RPMI8226 (cell line): ENCODE measurements at places on chromosomes 16 and 17.

GRCh38 chr17:75922963-75923874 lies 17.6 kb downstream of the FBF1 start:
- no peak for DNase-seq

DNA sequence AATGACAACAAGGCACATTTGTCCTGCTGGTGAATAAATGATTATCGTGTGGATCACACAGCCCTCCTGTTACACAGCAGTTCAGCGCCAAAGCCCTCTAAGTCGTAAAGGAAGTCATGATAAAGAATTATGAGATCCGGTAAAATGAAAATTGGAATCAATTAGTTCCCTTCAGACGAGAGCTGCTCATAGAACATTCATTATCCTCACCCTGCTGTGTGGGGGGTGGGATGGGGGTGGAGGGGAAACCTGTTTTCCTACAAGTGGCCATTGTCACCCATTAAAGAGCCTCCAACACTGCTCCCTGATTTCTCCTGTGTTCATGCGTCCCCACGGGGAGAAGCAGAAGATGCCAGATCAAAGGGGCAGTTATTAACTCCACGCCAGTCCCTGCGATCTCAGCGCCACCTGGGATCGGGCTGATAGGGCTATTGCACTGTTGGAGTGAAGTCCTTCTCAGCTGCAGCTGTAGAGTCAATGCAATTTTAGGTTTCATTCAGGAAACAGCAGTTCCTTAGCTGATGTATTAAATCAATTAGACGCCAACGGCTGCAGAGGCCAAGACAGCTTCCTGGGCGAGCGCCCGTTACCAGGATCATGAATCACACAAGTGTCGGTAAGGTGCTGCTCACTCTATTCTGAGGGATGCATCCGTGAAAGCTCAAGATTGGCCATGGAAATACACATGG lies 19.2 kb upstream of the CACNG4 start:
- DNase-seq: peak; percentile 93

GRCh38 chr17:39629898-39630297 lies 3.1 kb downstream of the PPP1R1B start:
- no peak for DNase-seq

DNA sequence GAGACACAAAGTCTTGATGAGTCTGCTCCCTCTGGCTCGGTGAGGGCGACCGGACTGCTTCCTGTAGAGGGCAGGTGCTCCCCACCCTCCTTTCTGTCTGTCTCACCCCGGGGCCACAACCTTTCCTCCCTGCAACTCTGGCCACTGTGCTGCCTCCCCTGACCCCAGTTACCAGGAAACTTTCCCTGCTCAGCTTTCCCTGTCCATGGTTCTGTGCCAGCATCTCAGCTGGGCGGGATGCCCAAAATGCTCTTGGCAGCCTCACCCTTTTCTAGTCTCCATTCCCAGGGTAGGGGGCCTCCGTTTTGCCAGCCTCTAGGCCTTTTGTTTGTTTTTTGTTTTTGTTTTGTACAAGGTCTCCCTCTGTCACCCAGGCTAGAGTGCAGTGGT lies 1.4 kb downstream of the PLD2 start:
- DNase-seq: no peak

DNA sequence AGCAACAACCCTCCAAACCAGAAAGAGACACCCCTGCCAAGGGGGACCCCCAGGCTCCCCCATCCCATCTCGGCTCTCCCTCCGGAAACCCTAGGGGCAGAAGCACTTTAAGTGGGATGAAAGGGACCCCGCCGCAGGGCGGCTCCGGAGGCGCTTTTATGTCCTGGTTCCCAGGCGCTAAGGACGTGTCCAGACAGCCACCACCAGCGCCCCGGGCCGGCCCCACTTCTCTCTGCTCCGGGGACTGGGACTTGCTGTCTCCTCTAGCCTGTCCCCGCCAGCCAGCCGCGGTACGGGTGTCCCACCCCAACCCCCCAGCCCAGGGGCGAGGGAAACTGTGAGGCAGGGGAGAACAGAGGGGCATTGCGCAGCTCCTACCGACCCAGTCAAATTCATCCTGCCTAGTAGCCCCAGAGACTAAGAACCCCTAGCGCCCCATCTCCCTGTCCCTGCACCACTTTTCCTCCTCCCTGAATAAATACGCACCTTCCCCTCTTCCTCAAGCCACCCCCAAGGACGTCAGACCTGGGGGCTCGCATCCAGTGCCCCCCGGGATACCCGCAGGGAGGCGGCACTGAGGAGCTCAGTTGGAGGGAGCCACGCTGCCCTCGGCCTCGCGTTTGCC lies 4.1 kb downstream of the SP6 start:
- DNase-seq: no peak

DNA sequence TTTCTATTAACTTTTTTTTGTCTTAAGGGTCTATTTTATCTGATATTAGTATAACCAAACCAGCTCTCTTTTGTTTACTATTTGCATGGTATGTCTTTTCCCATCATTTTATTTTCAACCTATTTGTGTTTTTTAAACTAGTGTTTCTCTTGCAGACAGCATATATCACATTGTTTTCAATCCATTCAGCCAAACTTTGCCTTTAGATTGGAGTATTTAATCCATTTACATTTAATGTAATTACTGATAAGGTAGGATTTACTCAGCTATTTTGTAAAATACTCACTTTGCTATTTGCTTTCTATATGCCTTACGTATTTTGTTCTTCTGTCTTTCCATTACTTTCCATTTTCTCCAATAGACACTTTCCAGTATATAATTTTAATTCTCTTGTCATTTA lies 108.0 kb upstream of the NACA2 start:
- DNase-seq: no peak

DNA sequence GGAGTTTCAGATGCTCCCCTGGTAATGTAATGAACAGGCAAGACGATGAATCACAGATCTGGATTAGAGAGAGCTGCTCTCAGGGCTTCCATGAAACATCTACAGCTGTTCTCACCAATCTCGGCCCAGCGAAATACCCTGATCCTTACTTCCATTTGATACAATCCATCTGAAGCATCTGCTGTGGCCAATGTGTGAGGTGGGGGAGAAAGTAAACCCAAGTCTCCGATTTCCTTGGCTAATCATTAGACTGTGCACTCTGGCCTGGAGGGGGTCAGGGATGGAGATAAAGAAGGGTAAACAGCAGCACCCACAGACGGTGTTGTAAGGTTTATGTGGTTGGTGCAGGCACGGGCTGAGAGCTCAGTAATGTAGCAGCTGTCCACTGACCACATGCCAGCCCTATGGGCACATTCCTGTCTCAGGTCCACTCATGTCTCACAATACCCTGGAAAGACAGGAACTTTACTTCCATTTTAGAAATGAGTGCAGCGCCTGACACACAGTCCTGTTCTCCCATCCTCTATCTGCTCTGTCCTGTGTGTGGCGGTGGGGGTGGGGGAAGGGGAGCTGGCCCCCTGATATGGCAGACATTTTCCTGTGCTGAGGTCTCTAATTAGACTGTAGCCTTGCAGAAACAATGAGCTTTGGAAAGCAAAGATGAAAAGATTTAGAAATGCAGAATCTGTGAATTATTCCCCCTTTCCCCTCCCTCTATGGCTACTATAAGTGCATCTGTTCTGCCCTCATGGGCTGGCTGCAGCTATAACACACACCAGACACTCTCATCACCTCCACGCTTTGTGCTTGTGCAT lies 48.3 kb upstream of the ERN1 start:
- DNase-seq: no peak

- DNase-seq: no peak
These were observed 12.8 kb downstream of the DNAH9 start for GRCh38 chr17:11610999-11611566.

DNA sequence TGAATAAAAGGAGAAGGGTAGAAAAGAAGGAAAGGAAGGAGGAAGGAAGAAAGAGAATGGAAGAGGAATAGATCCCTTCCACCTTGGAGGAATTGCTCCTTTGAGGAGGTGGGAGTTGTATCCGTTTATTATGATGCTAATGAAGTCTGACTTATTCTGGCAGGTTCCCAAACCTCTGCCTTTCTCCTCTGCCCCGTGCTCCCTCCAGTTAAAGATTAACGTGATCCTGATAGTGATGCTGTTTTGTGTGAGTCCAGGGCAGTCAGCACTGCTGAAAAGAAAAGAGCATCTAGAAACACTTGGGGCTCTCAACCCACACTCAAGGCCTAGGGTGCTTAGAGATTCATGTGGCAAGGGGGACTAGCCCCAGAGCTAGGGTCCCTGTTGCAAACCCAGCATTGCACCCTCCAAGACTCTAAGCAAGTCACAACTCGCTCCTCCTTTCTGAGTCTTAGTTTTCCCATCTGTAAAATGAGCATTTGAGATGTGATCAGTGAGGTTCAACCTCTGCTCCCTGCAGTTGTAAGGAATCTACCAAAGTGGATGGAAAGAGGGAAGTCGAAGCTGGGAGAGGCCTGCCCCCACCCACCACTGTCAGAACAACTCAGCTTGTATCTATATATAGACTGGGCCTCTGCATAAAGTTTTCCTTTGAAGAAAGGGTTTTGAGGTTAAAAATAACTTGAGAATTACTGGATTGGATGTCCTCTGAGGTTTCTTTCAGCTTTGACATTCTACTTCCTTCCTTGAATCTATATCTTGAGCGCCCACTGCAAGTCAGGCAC lies 46.9 kb upstream of the TMEM132E start:
- DNase-seq: no peak

- no peak for DNase-seq
These were observed 223.4 kb downstream of the HS3ST3A1 start for GRCh38 chr17:13378361-13378760.

DNA sequence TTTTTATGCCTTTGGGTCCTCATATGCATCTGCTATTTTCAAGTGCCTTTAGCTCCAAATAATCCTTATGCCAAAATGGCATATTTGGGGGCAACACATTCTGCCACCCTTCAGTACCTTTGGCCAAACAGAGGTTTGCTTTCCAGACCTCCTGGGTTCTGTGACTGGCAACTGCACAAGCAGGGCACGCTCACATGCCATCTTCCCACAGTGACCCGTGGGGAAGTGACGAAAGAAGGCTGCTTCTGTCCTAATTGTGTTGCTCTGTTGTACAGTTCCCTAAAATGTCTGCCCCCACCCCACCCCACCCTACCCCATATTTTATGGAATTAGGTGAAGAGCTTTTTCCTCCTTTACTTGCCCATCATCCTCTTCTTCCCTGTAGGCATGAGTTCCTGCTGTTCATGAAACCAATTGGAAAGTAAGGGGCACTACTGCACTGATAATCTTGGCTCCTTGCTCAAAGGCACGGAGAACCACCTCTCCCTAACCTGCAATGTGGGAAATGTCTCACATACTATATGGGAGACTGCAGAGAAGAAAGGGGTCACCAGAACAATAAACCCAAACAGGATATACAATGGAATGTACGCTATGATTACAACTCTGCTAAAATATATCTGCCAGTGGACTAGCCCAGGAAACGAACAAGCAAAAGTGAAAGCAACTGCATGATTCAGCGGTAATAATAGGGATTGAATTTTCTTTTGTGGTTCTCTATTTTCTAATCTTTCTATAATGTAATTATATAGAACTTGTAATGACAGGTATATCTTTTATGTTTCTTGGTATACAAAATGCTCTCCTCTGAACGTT lies 3.3 kb upstream of the SLFN12L start:
- peak; percentile 28 for DNase-seq

DNA sequence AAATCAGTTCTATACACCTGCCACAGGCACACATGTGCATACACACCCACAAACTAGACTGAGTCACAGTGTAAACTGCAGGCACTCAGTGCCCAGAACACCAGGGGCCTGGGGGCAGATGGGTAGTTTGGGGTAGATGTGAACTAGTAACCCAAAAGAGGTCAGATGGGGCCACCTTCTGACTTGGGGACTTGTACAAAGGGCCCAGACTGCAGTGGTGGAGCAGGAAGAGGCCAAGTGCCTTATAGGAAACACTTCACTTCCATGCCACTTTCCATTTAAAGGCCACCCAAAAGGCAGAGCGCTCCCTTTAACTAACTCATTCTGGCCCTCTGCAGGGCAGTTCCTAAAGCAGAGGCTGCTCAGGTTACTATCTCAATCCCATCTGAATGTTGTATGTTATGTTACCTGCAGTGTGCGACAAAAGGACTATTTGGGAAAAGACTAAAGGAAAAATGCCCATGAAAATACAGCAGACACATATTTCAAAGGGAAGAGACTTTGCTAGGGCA lies 27.8 kb upstream of the ERN1 start:
- no peak for DNase-seq

- no peak for DNase-seq
These were observed 23.2 kb upstream of the CYTH1 start for GRCh38 chr17:78805301-78805700.

- no peak for DNase-seq
These were observed 4.2 kb downstream of the CDRT4 start for GRCh38 chr17:15462976-15463772.

- peak; percentile 65 for DNase-seq
These were observed 3.9 kb upstream of the ARHGAP17 start for GRCh38 chr16:25018972-25019617.

DNA sequence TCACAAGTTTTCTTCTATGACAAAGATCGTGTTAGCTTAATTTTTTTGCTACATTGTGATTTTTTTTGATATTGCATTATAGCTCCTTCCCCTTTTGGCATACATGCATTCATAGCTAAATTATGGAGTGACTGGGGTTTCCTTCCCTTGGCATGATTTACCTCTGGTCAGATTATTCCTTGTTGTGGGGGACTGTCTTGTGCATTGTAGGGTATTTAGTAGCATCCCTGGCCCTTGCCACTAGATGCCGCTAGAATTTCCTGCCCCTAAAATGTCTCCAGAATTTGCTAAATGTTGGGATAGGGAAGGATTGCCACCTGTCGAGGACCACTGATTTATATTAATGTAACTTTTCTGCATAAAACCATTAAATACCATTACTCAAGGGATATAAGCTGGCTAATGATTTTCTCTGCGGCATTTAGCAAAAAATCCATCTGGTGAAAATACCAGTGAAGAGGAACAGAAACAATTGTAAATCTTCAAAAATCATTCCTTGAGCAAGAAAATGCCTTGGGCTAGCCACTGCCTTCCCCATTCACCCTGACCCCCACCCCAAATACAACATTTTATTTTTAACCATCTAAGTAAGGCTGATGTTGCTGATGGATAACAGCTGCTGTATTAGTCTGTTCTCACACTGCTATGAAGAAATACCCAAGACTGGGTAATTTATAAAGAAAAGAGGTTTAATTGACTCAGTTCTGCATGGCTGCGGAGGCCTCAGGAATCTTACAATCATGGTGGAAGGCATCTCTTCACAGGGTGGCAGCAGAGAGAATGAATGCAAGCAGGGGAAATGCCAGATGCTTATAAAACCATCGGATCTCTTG lies 195.2 kb downstream of the MAP2K6 start:
- no peak for DNase-seq

- peak; percentile 40 for DNase-seq
These were observed 837 bp upstream of the PRDM7 start for GRCh38 chr16:90077757-90078578.

GRCh38 chr17:21105064-21105894 lies 21.5 kb upstream of the DHRS7B start:
- DNase-seq: no peak
